ENCODE measurements at places on chromosomes 1 and 21.

GRCh38 chr1:207817778-207818751, 66.2 kb downstream of the CD46 start:
- DNase-seq, result no peak

DNA sequence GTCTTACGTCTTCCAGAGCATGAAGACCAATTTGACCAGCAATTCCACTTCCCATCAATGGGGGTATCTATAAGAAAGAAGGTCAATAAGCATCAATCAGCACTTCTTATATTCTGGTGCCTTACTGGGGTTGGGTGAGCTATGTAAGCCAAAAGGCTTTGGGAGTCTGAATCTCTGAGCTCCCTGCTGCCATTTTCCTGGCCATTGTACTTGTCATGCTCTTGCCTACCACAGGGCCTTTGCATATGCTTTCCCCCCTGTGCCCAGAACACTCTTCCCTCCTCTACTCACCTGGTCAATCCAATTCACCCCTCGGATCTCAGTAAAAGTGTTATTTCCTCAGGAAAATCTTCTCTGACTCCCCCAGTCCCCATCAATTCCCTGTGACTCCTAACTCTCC, 36.3 kb downstream of the C8B start:
- DNase-seq, result no peak

DNA sequence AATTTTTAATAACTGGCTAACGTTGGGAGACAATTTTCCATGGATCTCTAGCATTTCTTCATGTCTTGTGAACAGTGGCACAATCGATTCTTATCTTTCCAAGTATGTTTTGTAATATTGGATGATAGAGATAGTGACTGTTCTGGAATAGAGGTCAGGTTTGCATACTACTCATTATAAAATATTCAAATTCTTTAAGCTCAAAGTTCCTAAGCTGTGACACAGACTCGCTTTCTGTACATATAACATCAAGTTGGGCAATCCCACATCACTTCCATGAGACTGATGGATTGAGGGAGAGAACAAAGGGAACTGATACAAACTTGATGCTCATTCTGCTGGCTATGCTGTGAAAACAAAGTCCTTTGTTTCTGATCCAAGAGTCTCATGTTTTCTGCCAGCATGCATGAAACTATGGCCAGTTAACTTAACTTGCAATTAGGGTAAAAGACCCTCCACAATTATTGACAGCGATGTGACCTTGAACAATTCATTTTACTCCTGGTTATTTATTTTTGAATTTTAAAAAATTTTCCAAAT, 392.4 kb downstream of the TTLL7 start:
- DNase-seq, result no peak

GRCh38 chr1:210848474-210848873, 285.5 kb downstream of the KCNH1 start:
- DNase-seq, result no peak

DNA sequence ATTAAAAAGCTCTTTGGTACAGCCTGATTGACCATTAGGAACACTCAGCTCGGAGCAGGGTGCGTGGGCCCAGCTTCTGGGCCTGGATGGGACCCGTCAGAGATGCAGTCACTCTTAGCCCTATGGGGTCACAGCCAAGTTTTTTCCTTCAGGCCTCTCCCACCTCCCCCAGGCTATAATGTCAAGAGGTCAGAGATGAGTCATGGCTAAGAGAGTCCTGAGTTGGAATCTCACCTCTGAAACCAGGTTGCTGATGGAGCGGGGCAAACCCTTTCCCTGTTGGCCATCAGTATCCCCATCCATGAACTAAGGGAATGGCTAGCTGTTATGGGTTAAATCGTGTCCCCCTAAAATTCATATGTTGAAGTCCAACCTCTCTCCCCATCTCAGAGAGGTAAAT, 195.9 kb upstream of the POU3F1 start:
- no peak for DNase-seq

- DNase-seq, result no peak
These were observed 15.0 kb downstream of the PCAT6 start for GRCh38 chr1:202825748-202826147.

- DNase-seq, result no peak
These were observed 102.9 kb downstream of the GABPA start for GRCh38 chr21:25837533-25838265.

- no peak for DNase-seq
These were observed 64.5 kb upstream of the ABCG1 start for GRCh38 chr21:42154237-42155044.

DNA sequence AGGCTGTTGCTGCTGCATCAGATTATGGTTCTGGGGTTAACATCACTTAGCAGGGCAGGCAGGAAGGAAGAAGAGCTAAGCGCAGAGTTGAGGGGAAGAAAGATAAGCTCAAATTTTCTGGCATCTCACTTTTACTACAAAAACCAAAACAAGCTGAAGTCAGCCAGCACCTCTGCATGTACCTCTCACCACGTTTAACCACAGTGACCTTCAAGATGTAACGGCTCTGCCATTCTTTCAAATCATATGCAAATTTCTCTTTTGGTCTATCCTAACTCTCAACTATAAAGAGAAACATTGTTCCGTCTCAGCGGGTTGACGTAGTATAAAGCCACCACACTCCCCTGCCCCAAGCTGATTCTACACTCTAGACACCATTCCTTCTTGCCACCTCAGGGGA, 154.4 kb downstream of the OMA1 start:
- DNase-seq, result no peak

GRCh38 chr1:216054600-216054999, 368.6 kb downstream of the USH2A start:
- no peak for DNase-seq

GRCh38 chr1:68481041-68481440, 15.8 kb downstream of the DEPDC1 start:
- DNase-seq, result no peak

GRCh38 chr1:158203693-158204457, 23.2 kb downstream of the CD1D start:
- peak; percentile 7 for DNase-seq

DNA sequence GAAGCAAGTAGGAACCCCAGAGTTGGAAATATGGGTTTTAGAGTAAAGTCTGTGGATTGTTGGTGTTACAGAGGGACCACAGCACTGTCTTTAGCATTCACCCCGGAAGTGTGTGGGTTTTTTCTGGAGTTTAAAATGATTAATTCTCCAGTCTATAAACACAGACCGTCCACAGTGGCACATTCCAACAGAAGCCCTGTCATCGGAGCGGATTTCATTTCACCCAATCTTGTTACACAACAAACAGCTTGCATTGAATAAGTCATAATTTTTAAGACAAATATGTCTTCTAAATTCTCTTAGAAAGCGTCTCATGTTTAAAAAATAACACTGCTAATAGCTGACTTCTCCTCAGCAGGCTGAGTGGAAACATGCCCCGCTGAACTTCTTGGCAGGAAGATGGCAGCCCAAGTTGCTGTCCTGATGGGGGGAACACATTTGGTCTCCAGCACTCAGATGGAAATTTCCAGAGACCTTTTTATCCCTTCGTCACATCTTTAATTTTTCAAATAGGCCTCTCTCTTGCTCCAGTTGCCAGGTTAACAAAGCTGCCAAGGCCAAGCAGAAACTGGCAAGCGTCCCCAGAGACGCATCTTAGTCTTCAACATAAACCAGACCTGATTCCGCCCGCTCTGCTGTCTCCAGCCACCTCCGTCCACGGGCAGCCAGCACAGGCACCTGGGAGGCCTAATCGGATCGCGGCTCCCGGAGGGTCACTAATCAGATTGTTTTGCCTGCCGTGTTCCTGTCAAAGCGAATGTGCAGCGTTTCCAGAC, 28.8 kb upstream of the SLC19A1 start:
- no peak for DNase-seq

DNA sequence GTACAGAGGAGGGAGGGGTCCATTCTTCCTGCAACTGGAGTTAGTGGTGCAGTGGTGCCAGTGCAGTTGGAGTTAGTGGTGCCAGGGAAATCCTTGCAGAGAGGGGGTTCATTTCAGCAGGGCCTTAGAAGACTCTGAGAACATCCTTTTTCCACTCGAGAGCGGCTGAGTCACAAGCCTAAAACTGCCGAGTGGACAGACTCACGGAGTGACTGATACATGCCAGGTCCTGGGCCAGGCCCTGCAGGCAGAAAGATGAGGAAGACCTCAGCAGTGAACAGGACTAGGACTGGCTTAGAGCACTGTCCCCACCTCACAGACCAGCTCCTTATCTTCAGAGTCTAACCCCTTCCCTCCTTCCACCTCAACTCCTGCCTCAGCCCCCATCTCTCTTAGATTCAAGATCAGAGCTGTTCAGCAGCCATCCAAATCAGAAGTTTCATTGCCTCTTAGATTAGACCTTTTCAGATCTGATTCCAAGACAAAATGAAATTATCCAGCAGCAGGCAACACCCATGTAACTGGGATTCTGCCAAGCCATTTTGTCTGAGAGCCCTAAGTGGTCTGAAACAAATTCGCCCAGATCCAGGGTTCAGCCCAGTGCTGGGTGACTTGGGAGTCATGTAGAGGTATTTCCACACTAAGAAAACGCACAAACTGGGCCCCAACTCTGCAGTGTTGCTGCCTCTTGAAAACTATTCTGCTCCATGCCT, 12.7 kb upstream of the IKBKE start:
- no peak for DNase-seq

DNA sequence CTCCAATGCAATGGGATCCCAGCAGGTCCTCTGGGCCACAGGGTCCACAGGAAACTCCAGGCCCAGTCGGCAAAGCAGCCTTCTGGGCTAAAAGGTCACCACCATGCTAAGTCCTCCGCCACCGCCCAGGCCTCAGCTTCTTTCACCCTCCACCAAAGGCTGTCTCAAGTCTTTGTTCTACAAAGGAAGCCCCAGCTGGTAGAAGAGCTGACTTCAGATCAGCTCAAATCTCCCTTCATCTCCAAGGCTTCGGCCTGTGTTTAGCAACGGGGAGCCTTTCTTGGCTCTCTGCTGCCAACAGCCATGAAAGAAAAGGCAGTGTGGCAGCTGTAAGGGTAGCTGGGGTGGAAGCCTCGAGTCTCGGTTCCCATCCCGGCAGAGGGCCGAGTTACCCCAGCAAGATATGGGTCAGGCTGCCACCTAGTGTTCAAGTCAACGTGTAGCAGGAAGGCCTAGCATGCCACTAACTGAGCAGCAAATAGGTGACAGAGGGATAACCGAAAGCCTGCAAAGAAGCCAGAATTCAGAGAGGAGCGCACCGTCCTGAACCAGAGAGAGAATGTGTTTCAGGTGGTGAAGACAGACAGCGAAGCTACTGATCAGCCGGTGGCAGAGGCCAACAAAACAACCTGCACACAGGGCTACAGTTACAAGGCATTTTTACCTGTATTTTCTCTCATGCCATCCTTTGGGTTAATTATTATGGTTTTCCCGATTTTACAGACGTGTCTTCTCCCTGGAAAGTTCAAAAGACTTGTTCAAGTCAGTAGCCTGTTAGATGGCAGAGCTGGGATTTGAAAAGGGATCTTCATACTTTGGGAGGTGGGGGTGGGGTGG, 26.8 kb upstream of the CRNN start:
- DNase-seq, result no peak

DNA sequence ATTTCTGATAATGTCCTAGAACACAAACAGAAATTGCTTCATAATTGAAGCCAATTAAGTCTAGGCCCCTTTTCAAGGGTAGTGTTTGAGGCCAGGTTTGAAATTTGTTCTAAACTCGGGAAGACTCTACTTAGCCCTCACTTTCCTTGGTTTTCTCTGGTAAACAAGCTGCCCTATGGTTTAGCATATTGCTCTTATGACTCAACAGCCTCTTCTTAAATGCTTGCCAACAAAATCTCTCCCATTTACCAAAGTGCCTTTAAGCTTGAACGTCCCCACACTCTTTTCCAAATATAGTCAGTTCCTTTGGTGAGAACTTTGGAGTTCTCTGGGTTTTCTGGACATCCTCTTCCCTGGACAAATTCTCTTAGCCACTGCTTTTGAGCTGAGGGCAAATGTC, 5.8 kb upstream of the LCE6A start:
- no peak for DNase-seq

GRCh38 chr1:189851806-189852367, 625.8 kb downstream of the BRINP3 start:
- peak; percentile 54 for DNase-seq

DNA sequence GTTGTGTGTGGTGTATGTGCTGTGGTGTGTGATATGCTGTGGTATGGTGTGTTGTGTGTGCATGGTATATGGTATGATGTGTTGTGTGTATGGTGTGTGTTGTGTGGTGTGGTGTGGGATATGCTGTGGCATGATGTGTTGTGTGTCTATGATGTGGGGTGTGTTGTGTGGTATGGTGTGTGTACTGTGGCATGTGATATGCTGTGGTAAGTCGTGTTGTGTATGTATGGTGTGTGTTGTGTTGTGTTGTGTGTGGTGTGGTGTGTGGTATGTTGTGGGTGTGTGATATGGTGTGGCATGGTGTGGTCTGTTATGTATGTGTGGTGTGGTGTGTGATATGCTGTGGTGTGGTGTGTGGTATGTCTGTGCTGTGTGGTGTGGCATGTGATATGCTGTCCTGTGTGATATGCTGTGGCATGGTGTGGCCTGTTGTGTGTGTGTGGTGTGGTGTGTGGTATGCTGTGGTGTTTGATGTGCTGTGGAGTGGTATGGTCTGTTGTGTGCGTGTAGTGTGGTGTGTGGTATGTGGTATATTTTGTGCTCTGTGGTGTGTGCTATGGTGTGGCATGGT, 318.0 kb downstream of the PTPRU start:
- no peak for DNase-seq

GRCh38 chr1:21937034-21937371, at the start of gene HSPG2:
TSS of gene HSPG2 (minus strand) at chr1:21937310. CDS start at chr1:21937217, 93 bp downstream.
- no peak for DNase-seq

- no peak for DNase-seq
These were observed 64.2 kb upstream of the RCC1 start for GRCh38 chr1:28441674-28442073.

GRCh38 chr1:215417122-215417521, 150.0 kb upstream of the KCTD3 start:
- DNase-seq, result no peak

GRCh38 chr1:151047925-151048644, 534 bp downstream of the C1orf56 start:
- no peak for DNase-seq

GRCh38 chr1:154765970-154766369, 104.1 kb downstream of the KCNN3 start:
- no peak for DNase-seq

DNA sequence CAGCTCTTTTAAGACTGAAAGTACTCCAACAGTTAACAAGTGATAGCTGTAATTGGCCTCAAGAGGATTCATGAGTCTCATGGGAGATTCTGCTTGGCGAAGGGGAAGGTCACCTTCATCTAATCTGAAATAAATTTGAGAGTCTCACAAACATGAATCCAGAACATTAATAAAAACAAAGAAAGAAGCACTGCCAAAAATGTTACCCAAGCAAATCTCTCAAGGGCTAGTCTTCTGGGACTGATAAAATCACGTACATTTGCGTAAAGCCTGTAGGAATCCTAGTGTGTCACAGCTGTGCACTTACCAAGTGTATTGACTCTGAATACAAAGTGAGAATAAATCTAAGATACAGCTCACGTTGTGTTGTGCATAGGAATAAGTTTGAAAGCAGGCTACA, 21.2 kb upstream of the NUF2 start:
- DNase-seq, result no peak
